Caco-2 (cell line): ENCODE measurements at places on chromosomes 2 and 18. TPM values are rescaled to one million over a fixed set of nuclear protein-coding genes. Genes with fewer than 3 reads are reported as not detected.

- H3K4me3 ChIP-seq: no peak overlapping the region
- no peak for DNase-seq
These were observed 88.0 kb downstream of the C1D start for GRCh38 chr2:67974559-67975430.

DNA sequence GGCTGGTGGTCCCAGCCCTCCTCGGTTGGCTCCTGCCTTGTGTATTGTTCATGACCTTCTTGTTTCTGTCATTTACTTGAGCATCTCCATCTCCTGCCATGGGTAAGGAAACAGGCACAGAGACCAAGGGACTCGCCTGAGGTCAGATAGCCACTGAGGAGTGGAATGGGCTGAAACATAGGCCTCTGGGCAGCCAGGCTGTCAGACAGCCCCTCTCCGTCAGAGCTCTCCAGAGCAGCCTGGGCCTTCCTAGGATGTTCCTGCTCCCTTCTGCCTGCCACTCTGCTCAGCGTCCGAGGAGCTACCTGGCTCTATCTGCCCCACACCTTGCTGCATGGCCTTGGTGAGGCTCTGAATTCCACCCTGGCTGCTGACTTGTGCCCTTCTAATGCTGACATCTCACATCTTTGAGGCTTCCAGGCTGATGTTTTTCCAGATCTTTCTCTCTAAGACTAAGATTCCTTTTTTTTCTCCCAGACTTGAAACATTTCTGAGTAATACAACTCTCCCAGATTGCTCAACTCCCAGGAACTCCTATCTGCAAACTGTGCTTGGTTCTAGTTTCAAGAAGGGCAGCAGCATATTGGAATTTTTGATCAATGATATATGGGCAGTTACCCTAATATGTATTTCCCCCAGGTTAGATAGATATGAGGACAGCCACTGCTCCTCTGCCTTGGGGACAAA lies 67.7 kb downstream of the MCFD2 start:
- H3K36me3 ChIP-seq: no peaks in the 10 kb centered on the region
- no peak overlapping the region for H3K27ac ChIP-seq
- no peak overlapping the region for H3K4me3 ChIP-seq
- no peaks in the 10 kb centered on the region; the same call in 1 of the 2 replicates for H3K27me3 ChIP-seq
- H3K4me1 ChIP-seq: no peaks in the 10 kb centered on the region

DNA sequence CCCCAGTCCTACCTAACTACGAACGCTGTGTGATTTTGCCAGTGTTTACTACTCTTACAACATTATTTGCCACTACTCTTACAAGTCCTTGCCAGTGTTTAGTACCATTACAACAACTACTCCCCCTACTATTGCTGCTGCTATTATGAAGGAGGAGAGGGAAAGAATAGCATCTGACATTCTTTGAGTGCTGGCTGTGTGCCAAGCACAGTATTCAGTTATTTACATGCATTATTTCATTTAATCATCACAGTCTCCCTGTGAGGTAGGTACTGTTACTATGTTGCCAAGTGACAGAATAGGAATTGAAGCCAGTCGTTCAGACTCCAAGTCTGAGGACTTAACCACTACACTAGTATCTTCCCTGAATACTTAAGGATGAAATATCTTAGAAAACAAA lies 185.9 kb upstream of the FOSL2 start:
- H3K36me3 ChIP-seq: no peaks in the 10 kb centered on the region
- H3K4me3 ChIP-seq: no peak overlapping the region
- no peak for DNase-seq
- H3K27ac ChIP-seq: no peak overlapping the region

- H3K4me1 ChIP-seq: no peaks in the 10 kb centered on the region
- no peaks in the 10 kb centered on the region for H3K36me3 ChIP-seq
- no peak overlapping the region for H3K4me3 ChIP-seq
- DNase-seq: no peak
These were observed 151.3 kb upstream of the PELI1 start for GRCh38 chr2:64295326-64296139.

GRCh38 chr2:86031151-86031550 lies 74.5 kb downstream of the POLR1A start:
- H3K4me3 ChIP-seq: no peak overlapping the region
- DNase-seq: no peak
- no peaks in the 10 kb centered on the region for H3K27me3 ChIP-seq
- H3K4me1 ChIP-seq: no peaks in the 10 kb centered on the region
- peaks cover 8% of the 10 kb centered on the region for H3K36me3 ChIP-seq

- H3K4me1 ChIP-seq: no peaks in the 10 kb centered on the region
- no peak overlapping the region for H3K27ac ChIP-seq
- no peak overlapping the region for H3K4me3 ChIP-seq
These were observed 109.2 kb downstream of the COPS8 start for GRCh38 chr2:237194906-237195305.

INHBB gene
- 28.6 and 28.9 TPM in 2 replicates for total RNA-seq
